Dermis blood vessel endothelial cell (primary cell): ENCODE measurements at places on chromosomes 2 and 18. TPM values are rescaled to one million over a fixed set of nuclear protein-coding genes. Genes with fewer than 3 reads are reported as not detected.

The FEV gene
- not detected in 2 replicates for total RNA-seq

The OXER1 gene
- total RNA-seq: not detected in 2 replicates

The BMP10 gene
- total RNA-seq: not detected in 2 replicates

The MYOM1 gene
- 2.2 and 2.7 TPM in 2 replicates for total RNA-seq

GRCh38 chr2:64447317-64448040, 6.5 kb upstream of the LGALSL start:
- DNase-seq: peak; percentile 36

GRCh38 chr2:215565897-215566296, 130.0 kb upstream of the FN1 start:
- peak; percentile 19 for DNase-seq

DNA sequence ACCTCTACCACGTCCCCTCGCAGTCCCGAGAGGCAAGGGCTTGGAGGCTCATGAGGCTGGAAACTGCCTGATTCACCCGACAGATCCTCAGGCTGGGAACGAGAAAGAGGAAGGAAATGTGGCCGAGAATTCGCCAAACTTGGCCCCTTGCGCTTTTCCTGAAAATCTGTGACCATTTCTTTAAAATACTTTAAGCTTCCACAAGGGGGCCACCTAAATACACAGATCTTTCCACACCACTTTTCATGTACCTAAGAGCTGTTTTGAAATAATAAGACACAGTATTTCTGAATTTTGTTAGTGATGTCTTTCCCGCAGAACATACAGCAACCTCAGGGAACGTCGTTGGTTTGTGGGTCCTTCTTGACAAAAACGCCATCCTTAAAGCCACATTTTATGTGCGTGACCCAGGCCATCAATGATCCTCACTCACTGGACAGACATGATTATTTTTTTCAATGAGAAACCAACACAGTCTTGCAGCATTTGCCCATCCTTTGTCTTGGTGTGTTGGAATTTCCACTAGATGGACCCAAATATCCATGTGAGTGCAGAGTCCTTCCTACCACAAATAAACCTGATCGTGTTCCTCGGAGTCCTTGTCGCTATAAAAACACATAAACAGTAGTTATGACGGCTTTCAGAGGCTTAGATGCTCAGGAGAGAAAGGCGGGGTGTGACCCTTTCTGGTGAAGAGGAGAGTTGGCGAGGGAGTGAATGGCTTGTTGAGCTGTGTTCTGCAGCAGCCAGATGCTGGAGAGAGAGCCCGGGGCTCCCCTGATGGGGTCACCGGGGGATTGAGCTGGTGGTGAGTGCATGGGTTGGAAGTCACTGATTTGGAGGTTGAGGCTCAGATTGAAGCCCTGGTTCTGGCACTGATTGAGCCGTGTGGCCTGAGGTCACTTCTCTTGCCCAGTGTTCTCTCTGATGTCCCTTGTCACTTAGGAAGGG, 25.0 kb downstream of the DCDC2C start:
- DNase-seq: peak; percentile 72

- peak; percentile 83 for DNase-seq
Observed at GRCh38 chr2:98479959-98480524, 35.4 kb downstream of the INPP4A start.

DNA sequence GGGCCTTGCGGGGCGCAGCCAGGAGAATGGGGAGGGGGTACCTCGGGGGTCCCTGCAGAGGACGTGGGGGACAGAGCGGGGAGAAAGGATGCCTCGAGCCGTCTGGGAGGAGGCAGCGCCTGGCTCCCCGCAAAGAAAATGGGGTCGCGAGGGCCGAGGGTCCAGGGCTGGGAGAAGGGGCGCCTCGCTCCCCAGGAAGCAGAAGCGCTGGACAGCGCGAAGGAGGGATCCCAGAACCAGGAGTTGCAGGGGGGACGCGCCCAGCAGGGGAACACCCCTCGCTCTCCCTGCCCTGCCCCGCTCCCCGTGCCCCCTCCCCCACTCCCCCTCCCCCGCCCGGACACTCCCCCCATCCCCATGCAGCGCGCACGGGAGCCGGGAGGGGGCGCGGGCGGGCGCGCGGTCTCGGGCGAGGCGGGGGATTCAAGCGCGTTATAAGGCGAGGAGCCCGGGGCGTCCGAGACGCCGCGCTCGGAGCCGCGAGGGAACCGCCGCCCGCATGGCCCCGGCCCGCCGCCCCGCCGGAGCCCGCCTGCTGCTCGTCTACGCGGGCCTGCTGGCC, at the start of gene ERFE:
ERFE (plus strand) TSS at position 462 of the 562 bp plus-strand sequence; CDS start at position 500, 38 bp downstream.
- peak; percentile 58 for DNase-seq
